ENCODE measurements at places on chromosomes 2 and 18.

DNA sequence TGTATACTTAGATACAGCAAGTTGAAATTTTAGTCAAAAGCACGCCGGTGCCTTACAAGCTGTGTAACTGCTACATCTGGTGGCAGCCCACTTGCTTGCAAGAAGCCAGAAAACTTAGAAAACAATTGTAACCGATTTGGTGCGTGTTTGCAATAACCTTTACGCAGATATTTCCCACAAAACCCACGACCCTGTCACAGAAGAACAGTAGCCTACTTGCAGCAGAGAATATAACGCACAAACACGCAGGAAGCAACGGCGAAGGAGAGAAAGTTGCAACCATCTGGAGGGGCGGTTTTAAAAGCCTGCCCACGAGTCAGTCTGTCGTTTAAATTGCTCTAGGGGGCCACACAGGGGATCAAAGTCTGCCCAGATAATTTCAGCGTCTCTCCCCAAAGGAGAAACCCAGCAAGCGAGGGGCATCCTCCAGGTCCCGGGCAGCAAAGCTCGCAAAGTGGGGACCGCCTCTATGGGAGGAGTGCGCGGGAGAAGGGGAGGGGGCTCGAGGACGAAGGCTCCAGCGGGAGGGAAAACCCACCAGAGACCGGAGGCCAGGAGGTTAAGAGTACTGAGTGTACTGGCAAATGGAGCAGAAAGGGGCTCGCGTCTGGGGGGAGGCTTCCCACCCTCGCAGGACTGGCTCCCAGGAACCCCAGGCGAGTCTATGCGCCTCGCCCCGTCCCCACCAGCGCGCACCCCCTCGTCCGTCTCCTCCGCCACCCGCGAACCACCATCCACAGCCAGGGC is 1.1 kb downstream of the TLK1 start:
- peak; percentile 8 for DNase-seq

- DNase-seq = no peak
Observed at GRCh38 chr2:42960002-42960841, 167.8 kb upstream of the HAAO start.

DNA sequence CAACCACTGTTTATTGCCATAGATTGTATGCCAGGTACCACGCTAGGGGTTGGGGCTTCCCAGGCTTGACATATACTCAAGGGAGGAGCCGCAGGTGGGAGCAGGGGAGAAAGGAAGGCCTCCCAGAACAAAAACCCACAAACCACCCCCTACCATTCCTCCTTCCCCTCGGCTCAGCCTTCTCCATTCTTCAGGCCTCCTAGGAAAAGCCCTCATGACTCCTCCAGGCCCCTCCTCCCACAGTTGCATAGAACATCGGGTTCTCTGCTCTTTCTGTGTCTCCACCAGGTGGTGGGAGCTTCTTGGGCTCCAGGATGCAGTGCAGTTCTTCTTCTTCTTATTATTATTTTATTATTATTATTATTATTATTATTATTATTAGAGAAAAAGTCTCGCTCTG is 80.3 kb downstream of the ZFP36L2 start:
- DNase-seq = no peak

- no peak for DNase-seq
Observed at GRCh38 chr2:33372940-33373553, 103.4 kb upstream of the RASGRP3 start.

- DNase-seq = no peak
Observed at GRCh38 chr2:70988151-70988550, 6.5 kb downstream of the TEX261 start.

GRCh38 chr2:148552675-148553331 is 91.7 kb upstream of the EPC2 start:
- no peak for DNase-seq

- no peak for DNase-seq
Observed at GRCh38 chr18:48057018-48057417, 126.6 kb upstream of the SMAD2 start.

DNA sequence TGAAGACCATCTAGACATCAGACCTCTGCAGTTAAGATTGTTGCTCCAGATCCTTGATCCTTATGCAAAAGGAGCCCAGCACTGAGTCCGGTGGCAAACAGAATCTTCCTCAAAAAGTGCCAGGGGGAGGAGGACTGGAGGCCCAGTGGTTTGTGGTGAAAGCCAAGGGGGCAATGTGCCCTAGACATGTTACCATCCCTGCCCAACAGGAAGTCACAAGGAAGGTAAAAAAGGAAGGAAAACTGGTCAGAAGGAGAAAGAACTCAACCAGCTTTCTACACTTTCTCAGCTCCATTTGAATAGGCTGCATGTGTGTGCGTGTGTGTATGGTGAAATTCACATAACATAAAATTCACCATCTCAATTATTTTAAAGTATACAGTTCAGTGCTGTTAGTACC is 25.0 kb upstream of the KDM3A start:
- no peak for DNase-seq

DNA sequence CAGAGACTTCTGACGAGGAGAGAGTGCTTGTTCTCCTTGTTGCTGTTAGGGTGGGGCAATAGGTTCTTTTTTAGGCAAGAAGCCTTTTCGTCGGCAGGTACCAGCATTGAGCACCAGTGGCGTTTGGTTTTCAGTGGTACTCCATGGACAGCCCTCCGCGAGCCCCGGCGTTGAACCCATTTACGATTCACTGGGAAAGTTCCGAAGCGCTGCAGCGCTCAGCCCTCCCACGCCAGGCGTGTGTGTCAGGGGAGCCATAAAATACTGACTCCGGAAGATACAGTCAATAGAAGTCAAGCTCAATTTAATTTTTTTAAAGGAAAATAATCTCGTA is 494 bp upstream of the ROCK1 start:
- no peak for DNase-seq

DNA sequence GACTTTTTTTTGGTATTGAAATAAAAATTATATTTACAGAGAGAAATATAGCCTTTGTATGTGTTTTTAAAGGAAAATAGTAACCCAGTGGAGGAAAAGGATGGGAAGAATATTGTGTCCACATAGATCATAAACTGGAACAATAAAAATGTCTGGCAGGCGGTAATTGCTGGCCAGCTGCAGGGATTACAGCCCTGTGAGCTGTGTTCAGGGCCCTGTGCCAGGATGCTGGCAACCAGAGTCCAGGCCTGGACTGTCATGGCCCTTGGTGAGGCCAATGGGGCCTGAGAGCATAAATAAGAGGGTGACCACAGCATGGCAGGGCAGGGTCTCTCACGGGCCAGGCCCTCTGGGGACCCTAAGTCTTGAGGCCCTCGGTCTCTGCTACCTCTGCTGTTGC is 171.2 kb downstream of the ACOXL start:
- no peak for DNase-seq

DNA sequence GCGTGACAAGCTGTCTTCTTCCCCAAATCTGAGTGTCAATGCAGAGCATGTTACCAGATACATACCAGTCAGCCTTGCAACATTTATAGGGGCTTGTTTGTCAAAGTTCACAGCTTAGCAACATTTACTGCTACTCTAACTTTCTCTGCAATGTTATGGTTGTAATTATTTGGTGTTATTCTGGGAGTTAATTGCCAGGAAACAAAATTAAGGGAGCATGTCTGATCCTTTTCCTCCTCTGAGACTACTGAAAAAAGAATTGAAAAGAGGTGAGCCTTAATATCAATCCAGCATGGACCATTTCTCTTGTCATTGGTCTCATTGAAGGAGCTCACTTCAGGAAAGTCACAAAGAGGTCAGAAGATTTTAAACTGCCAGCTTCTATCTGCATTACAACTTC is 465.6 kb upstream of the LINC00305 start:
- DNase-seq = no peak

DNA sequence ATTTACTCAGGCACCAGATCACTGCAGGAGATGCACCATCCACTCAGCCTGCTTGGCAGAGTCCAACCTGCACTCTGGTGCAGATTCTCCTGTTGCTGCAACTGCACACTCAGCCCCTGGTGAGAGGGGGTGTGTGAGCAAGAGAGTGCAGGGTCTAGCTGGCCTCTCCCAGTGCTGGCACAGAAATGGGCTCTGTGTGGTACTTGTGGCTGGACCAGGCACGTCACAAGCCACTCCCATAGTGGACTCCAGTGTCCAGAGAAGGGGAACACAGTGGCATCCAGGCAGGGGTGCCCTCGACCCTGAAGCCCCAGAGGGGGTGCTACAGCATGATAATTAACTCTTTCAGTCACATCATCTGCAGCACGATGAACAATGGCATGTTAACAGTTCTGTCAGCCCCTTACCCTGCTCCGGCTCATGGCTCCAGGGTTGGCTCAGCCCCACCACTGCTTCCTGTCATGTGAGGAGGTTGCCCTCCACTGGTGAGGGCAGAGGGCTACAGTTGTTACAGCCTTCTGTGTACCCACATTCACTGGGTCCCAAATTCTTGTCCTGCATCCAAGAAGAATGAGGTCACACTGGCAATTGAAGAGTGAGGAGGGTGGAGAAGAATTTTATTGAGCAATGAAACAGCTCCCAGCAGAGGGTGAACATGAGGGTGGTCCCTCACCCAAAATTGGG is 135.7 kb downstream of the EVA1A start:
- DNase-seq = no peak

DNA sequence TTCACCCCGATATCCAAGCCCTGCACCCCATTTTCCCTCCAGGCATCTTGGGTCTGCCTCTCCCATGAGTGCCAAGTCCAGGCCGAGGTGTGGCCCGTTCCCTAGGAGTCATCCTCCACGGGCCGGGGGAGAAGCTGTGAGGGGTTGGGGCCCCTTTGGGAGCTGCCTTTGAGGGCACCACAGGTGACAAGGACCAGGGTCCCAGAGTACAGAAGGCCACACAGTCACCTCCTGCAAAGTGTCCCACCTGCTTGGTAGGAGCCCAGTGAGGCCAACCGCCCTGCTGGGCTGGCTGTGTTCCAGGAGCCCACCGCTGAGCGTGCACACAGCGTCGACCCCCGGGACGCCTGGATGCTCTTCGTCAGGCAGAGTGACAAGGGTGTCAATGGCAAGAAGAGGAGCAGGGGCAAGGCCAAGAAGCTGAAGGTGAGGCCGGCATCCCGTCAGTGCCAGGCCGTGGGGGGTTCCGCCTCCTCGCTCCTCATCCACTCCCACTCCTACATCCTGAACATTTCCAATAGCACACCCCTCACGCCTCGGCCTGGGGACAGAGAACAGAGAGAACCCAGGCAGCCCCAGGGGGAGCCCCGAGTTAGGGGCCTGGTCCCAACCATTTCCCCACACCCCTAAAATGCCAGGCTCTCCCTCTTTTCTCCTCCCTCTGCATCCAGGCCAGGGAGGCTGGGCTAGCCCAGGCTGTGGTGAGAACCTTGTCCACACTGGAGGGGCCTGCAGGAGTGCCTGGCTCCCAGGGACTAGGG is 2.7 kb downstream of the ERFE start:
- no peak for DNase-seq

DNA sequence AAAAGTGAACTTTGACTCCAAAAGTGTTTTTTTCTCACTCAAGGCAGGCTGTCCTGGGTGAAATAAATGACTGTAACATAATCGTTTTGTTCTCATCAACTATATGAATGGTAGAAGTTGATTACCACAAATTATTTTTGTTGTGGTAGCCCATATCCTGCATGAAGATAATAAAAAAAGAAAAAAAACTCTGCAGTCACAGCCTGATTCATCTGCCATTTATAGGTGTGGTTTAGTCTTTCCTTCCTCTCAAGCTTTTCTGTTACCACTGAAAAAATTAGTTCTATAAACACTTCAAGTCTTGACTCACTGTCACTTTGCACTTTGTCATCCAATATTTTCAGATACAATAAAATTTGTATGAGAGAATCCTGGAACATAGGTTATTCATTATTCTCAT is 522.0 kb downstream of the PLCL1 start:
- DNase-seq = no peak

DNA sequence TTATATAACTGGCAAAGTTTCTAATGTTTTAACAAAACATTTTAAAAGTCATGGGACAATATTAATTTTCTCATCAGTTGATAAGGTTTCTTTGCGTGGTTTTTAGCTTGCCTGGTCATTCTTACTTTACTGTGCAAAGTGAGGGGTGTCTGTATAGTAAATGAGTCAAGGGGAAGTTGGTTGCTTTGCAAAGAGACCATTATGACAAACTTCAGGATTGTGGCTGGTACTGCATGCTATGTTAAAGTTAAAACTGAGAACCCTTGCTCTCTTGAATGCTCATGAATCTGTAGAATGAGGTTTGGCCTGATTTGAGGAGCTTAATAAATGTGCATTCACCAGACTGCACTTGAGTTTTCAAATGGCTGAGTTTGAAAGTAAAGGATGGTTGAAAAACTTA is 47.0 kb downstream of the COL4A4 start:
- DNase-seq = no peak

DNA sequence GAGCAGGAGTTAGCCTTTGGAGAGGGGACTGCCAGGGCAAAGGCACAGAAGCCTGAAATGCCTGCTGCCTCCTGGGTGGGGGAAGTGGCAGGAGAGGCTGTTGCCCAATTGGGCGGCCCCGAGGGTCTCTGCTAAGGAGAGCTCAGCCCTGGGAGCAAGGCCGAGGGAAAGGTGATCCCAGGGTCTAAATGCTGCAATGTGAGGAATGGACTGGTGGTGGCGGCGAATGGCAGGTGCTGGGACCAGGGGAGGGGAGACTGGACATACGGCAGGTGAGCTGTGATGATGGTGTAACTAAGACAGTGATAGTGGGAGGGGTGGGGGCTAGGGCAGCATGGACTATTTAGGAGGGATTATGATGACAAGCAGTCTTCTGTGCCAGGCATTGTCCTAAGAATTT is 104.0 kb downstream of the DYSF start:
- DNase-seq = no peak

GRCh38 chr2:203689426-203690116 is 16.9 kb upstream of the CD28 start:
- no peak for DNase-seq

- DNase-seq = no peak
Observed at GRCh38 chr2:217714287-217714751, 288.5 kb downstream of the TNS1 start.

DNA sequence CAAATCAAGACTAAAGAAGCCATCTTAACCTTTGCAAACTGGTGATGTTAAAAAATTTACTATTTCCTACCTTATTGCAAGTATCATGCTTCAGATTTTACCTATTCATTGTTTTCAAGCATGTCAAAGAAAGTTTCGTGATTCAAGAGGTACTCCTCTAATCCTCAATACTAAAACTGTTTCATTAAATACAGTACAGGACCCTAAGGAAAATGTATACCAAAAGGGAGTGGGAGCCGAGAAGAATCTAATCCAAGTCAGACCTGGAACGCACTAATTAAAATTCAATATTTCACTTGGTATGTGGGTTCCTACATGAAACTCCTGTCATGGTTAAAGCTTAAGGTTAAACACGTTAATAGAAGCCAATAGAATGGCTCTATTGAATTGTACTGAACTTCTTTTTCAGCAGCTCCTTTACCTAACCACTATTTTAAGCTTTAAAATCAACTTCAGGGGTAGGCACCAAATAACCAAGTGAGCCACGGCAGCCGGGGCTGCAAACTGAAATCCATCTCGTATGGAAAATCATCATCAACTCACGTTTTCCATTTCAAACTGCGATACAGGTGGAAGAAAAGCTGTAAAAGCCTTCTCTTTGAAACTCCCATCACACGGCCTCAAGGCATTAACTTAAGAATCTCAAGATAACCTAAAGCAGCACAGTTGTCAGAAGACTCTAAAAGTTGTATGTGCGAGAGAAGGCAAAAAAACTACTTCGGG is 188.8 kb downstream of the ZEB2 start:
- no peak for DNase-seq

GRCh38 chr2:185979546-185980071 is 241.0 kb downstream of the FSIP2 start:
- DNase-seq = no peak

Measured in stimulated activated CD4-positive, alpha-beta T cell treated with anti-CD3 and anti-CD28 coated beads, Interleukin-1b, Interleukin-23, amount 100 ng/mL, for 1 hour (primary cell).